Brain (organoid and tissue), 16 donors: ENCODE measurements at places on chromosomes 16 and 17. TPM values are rescaled to one million over a fixed set of nuclear protein-coding genes. Genes with fewer than 3 reads are reported as not detected.

DNA sequence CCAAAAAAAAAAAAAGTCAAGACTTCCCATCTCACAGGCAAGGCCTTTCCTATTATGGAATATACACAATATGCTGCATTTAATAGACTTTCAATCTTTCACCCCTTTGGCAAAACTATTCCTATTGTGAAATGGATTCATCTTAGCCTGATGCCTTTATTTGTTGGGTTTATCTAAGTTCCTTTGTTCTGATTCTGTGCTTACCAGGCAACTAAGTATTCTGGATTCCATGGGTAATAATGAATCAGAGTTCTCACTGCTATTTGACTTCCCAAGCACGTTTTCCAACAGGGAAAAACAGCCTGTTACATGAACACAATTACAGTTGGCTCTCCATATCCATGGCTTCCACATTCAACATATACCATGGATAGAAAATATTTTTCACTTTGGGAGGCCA, 135.5 kb downstream of the MYO1D start:
- no peak for DNase-seq

DNA sequence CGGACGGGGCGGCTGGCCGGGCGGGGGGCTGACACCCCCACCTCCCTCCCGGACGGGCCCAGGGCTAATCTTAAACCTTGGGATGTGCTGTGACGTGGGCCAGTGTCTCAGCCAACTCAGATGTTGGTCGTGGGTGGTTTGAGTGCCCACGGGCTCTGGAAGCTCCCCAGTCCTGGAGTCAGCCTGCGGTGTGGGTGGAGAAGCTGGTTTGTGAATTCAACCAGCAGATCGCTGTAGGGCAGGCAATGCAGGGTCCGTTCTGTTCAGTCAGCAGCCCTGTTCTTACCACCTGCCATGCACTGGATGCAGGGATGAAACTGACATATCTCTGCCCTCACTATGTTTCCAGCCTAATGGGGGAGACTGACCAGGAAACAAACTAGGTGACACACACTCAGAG, 8.0 kb upstream of the ZNF500 start:
- no peak for DNase-seq

DNA sequence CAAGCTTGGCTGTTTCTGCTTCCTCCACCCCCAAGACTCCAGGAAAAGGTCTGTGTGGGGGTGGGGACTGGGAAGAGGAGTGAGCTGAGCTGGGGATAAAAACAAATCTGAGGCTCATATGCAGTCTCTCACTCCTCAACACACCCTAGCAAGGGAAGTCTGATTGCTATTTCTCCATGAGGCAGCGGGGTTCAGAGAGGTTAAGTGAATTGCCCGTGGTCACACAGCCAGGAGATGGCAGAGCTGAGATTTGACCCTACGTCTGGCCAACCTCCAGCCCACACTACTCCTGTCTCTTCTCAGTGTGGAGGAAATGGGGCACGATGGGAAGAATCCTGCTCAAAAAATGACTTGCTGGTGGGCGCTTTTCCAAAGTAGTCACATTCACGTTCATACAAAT, 4.8 kb upstream of the ABCC3 start:
- no peak for DNase-seq

- no peak for DNase-seq
Measured at GRCh38 chr17:66555605-66556004, 253.2 kb downstream of the PRKCA start.

EVI2A gene
- polyA plus RNA-seq: 27.8 TPM
